ENCODE measurements at places on chromosomes 2 and 18.

DNA sequence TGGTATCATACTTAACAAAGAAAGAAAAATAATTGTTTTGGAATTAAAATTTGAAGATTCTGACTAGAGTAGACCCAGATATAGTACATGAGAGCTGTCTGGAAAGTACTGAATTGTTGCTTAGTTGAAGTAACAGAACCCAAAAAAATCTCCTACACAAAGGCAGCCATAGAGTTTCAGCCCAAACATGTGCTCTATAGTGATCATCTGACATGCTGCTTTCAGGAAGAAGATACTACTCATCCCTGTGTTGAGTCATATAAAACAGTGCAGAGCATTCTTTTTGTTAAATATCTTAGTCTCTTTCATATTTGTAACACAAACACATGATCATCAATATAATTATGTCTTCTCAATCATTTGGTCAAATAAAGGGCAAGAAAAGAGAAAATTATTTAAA is 84.8 kb upstream of the PTPRM start:
- DNase-seq, result no peak

GRCh38 chr2:27155069-27155520 is 6.3 kb downstream of the TCF23 start:
- DNase-seq, result no peak

GRCh38 chr18:24868311-24868710 is 407.9 kb downstream of the HRH4 start:
- DNase-seq, result peak; percentile 23

- DNase-seq, result no peak
These were observed 37.4 kb downstream of the AFF3 start for GRCh38 chr2:100104718-100105677.

DNA sequence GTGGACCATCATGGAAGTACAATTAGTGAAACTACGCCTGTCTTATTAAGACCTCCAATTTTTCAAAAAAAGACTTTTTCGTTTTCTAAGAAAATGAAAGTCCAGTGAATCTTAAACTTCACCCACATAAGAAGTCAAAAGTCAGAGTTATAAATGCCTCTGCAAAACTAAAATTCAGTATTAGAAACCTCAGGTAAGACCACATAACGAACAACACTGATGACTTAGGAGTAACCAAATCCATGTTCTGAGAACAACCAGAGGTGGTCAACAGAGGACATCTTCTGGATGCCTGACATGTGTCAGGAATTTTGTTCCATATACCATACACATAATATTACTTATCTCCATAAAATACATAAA is 62.4 kb downstream of the RPL31 start:
- DNase-seq, result no peak

GRCh38 chr2:80395251-80395650 is 90.7 kb upstream of the LRRTM1 start:
- DNase-seq, result no peak

- no peak for DNase-seq
These were observed 15.4 kb upstream of the GLI2 start for GRCh38 chr2:120720231-120720630.

DNA sequence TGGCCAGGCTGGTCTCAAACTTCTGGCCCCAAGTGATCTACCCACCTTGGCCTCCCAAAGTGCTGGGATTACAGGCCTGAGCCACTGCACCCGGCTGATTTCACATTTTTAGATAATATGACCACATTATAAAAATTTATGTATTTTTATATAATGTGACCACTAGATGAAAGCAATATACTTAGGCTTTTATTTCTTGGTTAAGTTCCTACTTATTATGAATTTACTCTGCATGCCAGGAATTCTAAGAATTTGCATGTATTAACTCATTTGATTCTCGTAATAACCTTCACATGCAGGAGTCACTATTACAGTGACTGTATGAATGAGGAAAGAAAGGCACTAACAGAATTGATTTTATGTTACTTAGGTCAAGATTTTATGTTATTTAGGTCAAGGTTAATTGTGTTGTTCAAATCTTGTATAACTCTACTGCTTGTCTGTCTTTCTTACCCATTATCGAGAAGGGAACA is 25.6 kb upstream of the CASP8 start:
- no peak for DNase-seq

DNA sequence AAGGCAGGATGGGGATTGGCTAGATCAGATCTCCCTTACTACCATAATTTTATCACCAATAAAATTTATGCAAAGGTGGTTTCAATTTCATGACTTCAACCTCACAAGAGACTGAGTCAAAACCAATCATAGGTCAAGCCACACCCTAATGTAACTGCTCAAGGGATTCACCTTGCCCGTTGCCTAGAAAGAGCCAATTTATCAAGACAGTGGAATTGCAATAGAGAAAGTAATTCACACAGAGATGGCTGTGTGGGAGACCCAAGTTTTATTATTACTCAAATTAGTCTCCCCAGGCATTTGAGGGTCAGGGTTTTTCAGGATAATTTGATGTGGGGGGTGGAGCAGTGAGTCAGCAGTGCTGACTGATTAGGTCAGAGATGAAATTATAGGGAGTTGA is 340.6 kb downstream of the RND3 start:
- no peak for DNase-seq

DNA sequence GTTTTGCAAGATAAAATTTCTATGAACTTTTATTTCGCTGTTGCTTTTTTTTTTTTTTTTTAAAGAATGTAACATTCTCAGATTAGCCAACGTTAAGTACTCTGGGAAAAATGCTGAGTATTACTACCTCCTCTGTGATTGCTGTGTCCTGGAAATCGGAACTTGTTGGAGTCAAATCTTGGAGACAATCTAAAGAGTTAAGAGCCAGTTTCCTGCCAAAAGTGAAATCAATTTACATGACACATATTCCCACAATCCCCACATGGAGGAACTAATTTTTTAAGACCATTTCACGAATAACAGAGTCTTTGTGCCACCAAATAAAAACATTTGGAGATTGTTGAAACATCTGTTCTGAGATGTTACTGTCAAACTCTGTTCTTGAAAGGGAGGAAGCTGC is 127.8 kb downstream of the MEP1B start:
- DNase-seq, result peak; percentile 60

GRCh38 chr2:217832115-217832514 is 170.7 kb downstream of the TNS1 start:
- DNase-seq, result no peak

DNA sequence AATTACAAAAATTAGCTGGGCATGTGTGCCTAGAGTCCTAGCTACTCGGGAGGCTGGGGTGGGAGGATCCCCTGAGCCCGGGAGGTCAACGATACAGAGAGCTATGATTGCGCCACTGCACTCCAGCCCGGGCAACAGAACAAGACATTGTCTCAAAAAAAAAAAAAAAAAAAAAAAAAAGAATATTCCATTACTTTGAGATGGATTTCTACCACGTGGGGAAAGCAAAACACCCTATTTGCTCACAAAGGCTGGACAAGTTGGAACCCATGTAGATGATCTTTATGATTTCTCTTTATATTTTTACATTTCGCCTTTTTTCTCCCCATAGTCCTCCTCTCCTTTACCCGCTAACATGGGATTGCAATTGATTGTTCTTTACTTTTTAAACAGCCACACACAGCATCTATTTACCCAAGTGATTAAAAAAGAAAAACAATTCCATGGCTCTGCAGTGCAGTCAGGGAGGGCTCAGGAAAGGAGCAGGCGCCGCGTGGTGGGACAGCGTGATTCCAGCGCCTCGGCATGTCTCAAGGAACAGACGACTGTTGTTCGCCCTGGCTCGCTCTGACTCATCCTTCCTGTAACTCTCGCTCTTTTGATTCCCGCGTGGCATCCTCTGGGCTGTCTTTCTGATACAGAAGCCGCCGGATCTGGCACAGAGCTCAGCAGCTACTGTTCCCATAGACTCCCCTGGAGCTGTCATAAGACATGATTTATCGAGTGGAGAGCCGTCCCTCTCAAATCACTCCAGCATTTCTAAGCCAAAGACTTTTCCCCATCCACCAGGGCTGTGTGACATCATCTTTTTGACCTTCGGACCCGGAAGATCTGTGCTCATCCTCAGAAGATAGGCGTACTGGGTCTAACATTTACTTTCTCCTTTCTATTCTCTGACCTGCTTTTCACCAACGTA is 230.4 kb upstream of the AGAP1 start:
- DNase-seq, result peak; percentile 72

- no peak for DNase-seq
These were observed 59.4 kb downstream of the SNORC start for GRCh38 chr2:232929303-232930058.

DNA sequence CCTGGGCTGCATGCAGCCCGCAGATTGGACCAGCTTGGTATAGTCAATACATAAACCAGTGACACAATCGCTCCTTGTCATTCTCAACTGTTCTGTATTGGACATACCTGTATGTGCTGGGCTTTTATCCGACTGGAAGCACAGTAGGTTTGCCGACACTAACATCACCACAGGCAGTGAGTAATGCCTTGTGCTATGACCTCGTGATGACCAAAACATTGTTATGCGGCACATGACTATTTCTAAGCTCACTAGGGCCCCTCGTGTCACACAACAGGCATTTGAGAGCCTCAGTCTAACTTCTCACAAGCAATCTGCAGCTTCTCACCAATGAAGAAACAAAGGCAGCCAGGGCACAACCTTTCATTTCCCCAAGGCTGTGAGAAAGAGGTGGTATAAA is 320.8 kb downstream of the AFF3 start:
- DNase-seq, result no peak

DNA sequence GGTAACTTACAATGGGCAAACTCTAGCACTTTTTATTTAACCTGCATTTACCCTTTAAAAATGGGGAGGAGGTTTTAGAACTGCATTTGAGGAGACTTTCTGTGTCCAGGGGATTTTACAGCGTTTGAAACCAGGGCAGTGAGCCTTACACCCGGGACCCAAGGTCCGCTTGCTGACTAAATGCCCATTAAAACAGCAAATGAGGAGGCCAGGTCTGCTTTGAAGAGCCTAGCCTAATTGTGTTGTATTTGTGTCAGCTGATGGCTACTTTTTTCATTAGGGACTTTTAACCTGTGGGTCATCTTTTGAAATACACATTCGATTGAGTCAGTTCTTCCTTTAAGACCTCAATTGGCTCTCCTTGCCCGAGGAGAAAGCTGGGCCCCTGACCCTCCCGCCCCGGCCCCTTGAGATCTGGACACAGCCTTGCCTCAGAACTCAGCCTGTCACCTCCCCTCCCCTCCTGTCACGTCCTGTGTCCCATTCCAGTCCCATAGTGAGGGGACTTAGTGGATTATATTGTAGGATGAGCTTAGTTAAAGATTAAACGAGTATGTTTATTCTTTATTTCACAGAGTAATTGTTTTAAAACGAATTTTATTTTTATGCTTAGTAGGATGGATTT is 69.0 kb downstream of the KLHL29 start:
- no peak for DNase-seq

- no peak for DNase-seq
These were observed 281.8 kb downstream of the GULP1 start for GRCh38 chr2:188573453-188573852.

GRCh38 chr2:219475697-219476651 is 22.7 kb upstream of the GMPPA start:
- peak; percentile 61 for DNase-seq

GRCh38 chr18:26386002-26386401 is 159.8 kb downstream of the TAF4B start:
- DNase-seq, result peak; percentile 13

GRCh38 chr18:21650311-21650710 is 38.2 kb downstream of the SNRPD1 start:
- no peak for DNase-seq

GRCh38 chr2:168751104-168751740 is 51.2 kb upstream of the NOSTRIN start:
- DNase-seq, result no peak

DNA sequence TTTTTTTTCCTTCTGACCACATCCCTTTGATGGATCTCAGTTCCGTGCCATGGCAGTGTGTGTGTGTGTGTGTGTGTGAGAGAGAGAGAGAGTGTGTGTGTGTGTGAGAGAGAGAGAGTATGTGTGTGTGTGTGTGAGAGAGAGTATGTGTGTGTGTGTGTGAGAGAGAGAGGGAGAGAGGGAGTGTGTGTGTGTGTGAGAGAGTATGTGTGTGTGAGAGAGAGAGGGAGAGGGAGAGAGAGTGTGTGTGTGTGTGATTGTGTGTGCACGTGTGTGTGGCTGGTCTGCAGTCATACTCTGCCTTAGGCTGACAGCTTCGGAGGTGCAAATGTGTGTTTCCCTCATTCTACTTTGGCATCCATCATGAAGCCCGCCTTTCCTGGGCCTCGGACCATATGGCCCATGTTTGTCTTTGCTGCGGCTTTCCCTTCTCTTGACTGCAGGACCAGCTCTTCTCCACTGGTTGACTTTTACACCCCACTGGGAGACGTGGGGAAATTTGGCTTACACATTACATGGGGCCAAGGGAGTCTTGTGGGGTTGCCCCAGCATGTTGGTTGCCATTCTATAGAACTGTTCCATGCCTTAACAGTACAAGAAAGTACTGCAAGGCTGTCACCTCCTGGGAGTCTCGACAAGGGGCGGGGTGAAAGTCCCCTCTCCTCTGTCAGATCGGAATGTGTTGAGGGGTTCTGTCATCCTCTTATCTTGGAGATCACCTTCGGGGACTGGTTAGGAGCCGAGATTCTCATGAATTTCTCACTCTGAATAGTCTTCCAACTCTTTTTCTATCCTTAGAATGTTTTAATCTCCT is 21.6 kb downstream of the TSN start:
- DNase-seq, result no peak

GRCh38 chr18:35856178-35856577 is 116.3 kb upstream of the RMP24 start:
- no peak for DNase-seq

DNA sequence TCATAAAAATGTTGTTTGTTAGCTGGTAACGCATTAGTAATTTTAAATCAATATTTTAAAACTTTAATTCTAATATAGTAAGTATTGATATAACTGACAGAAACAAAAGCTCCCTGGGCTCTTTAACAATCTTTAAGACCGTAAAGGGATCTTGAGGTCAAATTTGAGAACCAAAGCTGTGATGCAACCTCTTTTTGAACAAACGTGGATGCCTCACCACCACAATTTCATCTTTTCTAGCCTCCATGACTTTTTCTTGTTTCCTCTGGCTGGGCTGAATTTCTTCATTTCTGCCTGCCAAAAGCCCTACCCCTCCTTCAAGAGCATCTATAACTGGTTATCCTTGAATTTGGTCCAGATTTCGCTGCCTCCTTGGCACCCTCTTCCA is 563 bp upstream of the POLE4 start:
- DNase-seq, result no peak

GRCh38 chr2:150686391-150686790 is 198.9 kb upstream of the RND3 start:
- no peak for DNase-seq

- DNase-seq, result no peak
These were observed 2.6 kb upstream of the RNF149 start for GRCh38 chr2:101310834-101311695.

GRCh38 chr18:73487966-73488365 is 620.2 kb upstream of the NETO1 start:
- DNase-seq, result peak; percentile 61

DNA sequence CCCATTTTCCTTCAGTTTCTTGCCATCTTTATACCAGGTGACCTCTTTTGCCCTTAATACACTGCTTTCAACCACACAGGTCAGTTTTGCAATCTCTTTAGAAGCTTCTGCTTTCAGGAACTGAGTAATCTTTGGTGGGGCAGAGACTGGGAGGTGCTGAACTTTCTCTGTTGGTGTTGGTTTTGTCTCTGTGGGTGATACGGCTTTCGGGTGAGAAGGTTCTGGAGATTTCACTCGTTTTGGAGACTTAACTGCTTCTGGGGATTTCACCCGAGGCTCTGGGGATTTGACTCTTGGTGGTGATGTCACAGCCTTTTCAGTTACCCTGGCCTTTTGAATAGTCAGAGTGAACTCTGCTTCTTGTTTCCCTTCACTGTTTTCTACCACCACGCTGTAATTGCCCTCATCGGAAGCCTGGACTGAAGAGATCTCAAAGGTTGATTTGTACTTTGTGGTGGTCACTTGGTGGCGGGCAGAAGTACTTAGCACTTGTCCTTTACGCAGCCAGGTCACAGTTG is 50.4 kb downstream of the PLEKHA3 start:
- no peak for DNase-seq

Measured in fibroblast of skin of left biceps (primary cell).